Smooth muscle cell of the coronary artery (primary cell): ENCODE measurements at places on chromosomes 1 and 21. TPM values are rescaled to one million over a fixed set of nuclear protein-coding genes. Genes with fewer than 3 reads are reported as not detected.

The CCDC28B gene
- 8.2 and 33.6 TPM in 2 replicates for total RNA-seq

The ERG gene
- 1.1 and 1.7 TPM in 2 replicates for total RNA-seq

The AKT3 gene
- 25.4 and 45.4 TPM in 2 replicates for total RNA-seq

The TACSTD2 gene
- total RNA-seq, result under 0.01 TPM in 1 of 2 replicates, not detected in the other

The S100A7A gene
- not detected in 2 replicates for total RNA-seq

The KRTAP10-7 gene
- not detected in 2 replicates for total RNA-seq

The B3GALT5 gene
- total RNA-seq, result not detected in 2 replicates

The C1orf226 gene
- total RNA-seq, result under 0.01 TPM in 1 of 2 replicates, not detected in the other

The MXRA8 gene
- total RNA-seq, result 200 and 222 TPM in 2 replicates

The TEDDM1 gene
- not detected in 2 replicates for total RNA-seq

The EXTL1 gene
- total RNA-seq, result 0.15 and 0.23 TPM in 2 replicates

The AGBL4 gene
- not detected in 2 replicates for total RNA-seq

The ADCY10 gene
- total RNA-seq, result under 0.01 and 0.12 TPM in 2 replicates

The PRAMEF20 gene
- not detected in 2 replicates for total RNA-seq

The ALX3 gene
- not detected in 2 replicates for total RNA-seq

The OPTC gene
- not detected in 2 replicates for total RNA-seq

The SLAMF7 gene
- total RNA-seq, result not detected in 2 replicates

The KCNK2 gene
- 24.9 TPM in 1 of 2 replicates, not detected in the other for total RNA-seq

The RPTN gene
- 0.70 TPM in 1 of 2 replicates, not detected in the other for total RNA-seq

The SPRR2A gene
- not detected in 2 replicates for total RNA-seq

The S100B gene
- 0.38 and 0.59 TPM in 2 replicates for total RNA-seq

The CYP4X1 gene
- total RNA-seq, result 0.12 and 0.23 TPM in 2 replicates

The SELP gene
- 1.7 TPM in 1 of 2 replicates, not detected in the other for total RNA-seq

The RAD54L gene
- 0.82 and 1.6 TPM in 2 replicates for total RNA-seq

The ANXA9 gene
- total RNA-seq, result 0.08 and 0.23 TPM in 2 replicates

The SPRR2F gene
- not detected in 2 replicates for total RNA-seq

The REN gene
- total RNA-seq, result not detected in 2 replicates

The CD5L gene
- total RNA-seq, result not detected in 2 replicates

The ERICH3 gene
- total RNA-seq, result under 0.01 TPM in 1 of 2 replicates, not detected in the other

The INAVA gene
- 0.08 TPM in 1 of 2 replicates, not detected in the other for total RNA-seq

The LRRC39 gene
- 0.12 and 0.23 TPM in 2 replicates for total RNA-seq

The PROK1 gene
- not detected in 2 replicates for total RNA-seq

The CA6 gene
- not detected in 2 replicates for total RNA-seq

The C1orf94 gene
- total RNA-seq, result not detected in 2 replicates

The ITLN2 gene
- total RNA-seq, result 0.82 and 1.5 TPM in 2 replicates

The MIXL1 gene
- not detected in 2 replicates for total RNA-seq

The PCAT6 gene
- 0.30 TPM in 1 of 2 replicates, not detected in the other for total RNA-seq

The PLA2G2F gene
- total RNA-seq, result not detected in 2 replicates

The LYPD8 gene
- total RNA-seq, result 0.30 and 0.35 TPM in 2 replicates

The ADORA1 gene
- total RNA-seq, result under 0.01 and 14.6 TPM in 2 replicates

The SIM2 gene
- total RNA-seq, result 3.6 TPM in 1 of 2 replicates, not detected in the other

The DNAH14 gene
- 5.3 TPM in 2 replicates for total RNA-seq

The PRELP gene
- total RNA-seq, result under 0.01 and 2.3 TPM in 2 replicates

The CAMK1G gene
- under 0.01 and 0.38 TPM in 2 replicates for total RNA-seq

The DRAXIN gene
- 2.3 TPM in 1 of 2 replicates, not detected in the other for total RNA-seq

The CDC14A gene
- 1.8 and 2.1 TPM in 2 replicates for total RNA-seq

The MYBPH gene
- total RNA-seq, result 0.35 TPM in 1 of 2 replicates, not detected in the other

The CSF3R gene
- not detected in 2 replicates for total RNA-seq

The KCNA2 gene
- total RNA-seq, result not detected in 2 replicates

The KPRP gene
- not detected in 2 replicates for total RNA-seq

The COL6A1 gene
- 242 and 2,348 TPM in 2 replicates for total RNA-seq

The IFNAR1 gene
- total RNA-seq, result 9.9 and 16.0 TPM in 2 replicates

The PWP2 gene
- total RNA-seq, result 2.6 and 15.7 TPM in 2 replicates

The CRYBG2 gene
- total RNA-seq, result not detected in 2 replicates

The ZSWIM5 gene
- total RNA-seq, result 0.23 and 0.68 TPM in 2 replicates

The TINAGL1 gene
- total RNA-seq, result 17.3 and 278 TPM in 2 replicates

The MRPS21 gene
- total RNA-seq, result 84.2 and 132 TPM in 2 replicates

The GPA33 gene
- total RNA-seq, result not detected in 2 replicates

The RIPK4 gene
- 0.23 and 11.1 TPM in 2 replicates for total RNA-seq

The GPR153 gene
- 2.3 and 17.2 TPM in 2 replicates for total RNA-seq
